ENCODE measurements at places on chromosomes 7 and 10.
A peak's percentile ranks its signal among the peaks of the same experiment; 100 is the strongest.

GRCh38 chr7:124764847-124765400 lies 668 bp downstream of the GPR37 start:
- DNase-seq: peak; percentile 5

GRCh38 chr10:60203993-60204618 lies 185.6 kb downstream of the ANK3 start:
- no peak for DNase-seq

DNA sequence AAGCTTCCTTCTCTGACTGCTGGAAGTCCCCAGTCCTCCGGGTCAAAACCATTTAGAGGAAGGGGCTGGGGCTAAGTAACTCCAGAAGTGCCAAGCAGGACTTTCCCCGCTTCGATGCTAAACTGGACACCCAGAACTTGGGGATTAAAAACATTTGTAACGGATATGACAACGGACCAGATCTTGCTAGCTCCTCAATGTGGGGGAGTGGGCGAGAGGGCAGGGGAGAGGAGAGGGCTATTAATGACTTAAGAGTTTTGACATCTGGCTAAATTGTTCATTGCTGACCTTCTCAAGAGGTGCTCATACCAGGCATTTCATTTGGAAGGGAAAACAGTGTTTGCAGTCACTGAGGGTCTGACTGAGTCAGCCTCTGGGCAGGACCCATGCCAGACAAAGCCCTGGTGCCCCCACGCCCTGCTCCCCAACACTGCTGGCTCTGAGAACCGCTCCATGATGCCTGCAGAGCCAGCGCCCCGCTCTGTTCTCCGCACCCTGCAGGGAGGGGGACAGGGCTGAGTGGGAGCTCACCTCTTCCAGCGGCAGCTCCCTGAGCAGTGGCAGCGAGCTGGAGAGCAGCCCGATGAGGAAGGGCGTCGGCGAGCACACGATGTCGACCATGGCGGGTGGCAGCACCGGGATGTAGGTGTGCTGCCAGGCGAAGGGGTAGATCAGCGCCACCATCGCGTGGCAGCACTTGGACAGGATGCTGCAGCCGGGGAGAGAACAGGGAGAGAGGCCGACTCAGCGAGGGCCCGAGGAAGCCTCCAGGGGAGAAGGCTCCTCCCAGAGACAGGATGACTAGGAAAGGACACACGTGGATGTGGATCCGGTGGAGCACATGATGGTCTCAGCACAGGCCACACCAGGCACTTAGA lies 47.7 kb upstream of the MKRN1 start:
- DNase-seq: no peak

- DNase-seq: no peak
Measured at GRCh38 chr7:84113906-84114850, 80.4 kb downstream of the SEMA3A start.

DNA sequence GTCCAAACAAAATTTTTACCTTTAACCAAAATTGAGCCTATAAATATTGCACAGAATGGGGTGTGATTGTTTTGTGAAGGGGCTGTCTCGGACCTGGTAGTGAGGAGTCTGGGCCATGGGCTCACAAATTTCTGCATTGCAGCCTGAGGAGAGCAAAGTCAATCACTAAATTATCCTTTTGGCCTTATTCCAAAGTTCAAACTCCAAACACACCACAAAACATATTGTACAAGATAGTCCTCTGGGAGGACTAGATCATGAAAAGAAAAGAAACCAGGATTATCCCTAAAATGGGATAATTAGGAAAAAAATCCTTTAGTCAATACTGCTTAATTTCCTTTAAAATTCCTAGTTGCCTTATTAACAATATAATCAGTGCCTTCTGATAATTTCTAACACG lies 115.5 kb downstream of the BUB3 start:
- no peak for DNase-seq

All from T-helper 2 cell (primary cell).